Omental fat pad (tissue), 4 donors: ENCODE measurements at places on chromosomes 1 and 21.

GRCh38 chr1:8347635-8348034 lies 29.7 kb downstream of the SLC45A1 start:
- no peak for DNase-seq

- no peak for DNase-seq
Observed at GRCh38 chr1:103075316-103076000, 32.9 kb downstream of the COL11A1 start.

GRCh38 chr1:13699510-13699909 lies 478 bp upstream of the PRDM2 start:
- no peak for DNase-seq

GRCh38 chr21:17196623-17197022 lies 316.2 kb upstream of the CXADR start:
- DNase-seq = no peak

DNA sequence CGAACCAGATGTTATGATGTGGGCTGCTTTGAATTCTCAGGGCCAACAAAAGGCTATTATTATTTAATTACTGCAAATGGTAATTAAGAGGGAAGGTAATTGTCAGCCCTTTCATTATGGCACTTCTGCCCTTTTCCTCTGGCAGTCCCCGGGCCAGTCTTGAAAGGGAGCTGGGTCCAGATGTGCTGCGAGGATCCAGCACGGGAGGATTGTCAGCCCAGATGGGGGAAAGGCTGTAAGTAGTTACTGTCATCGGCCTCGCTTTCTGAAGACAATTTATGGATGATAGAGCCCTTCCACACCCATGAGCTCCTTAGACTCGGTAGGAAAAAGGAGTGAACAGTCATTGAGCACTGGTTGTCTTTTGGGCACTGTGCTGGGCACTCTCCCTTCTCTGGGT lies 8.7 kb upstream of the ZNF362 start:
- DNase-seq = no peak

GRCh38 chr1:19455353-19455752 lies 30.0 kb downstream of the CAPZB start:
- DNase-seq = no peak

DNA sequence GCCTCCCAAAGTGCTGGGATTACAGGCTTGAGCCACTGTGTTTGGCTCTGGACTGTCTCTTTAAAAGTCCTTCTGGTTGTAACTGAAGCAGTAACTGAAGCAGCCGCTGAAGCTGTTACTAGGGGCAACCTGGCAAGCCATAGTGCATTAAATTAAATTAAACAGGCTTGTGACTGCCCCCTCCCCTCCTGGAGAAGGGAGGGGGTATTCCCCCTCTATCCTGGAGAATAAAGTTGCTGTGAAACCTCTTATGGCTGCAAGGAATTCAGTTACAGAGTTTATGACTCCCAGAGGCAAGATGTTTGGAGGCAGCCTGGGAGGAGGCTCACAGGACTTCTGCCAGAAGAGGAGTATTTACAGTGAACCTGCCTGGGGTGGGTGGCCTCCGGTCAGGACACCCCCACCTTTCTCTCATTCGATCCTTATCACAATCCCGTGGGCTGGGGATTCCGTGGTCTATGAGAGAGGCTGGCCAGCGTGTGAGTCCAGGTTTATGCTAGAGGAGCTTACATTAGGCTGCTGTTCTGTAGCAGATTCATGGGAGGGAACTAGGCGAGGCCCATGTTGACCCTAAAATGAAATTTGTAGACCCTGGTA lies 8.3 kb downstream of the TTC22 start:
- DNase-seq = no peak

DNA sequence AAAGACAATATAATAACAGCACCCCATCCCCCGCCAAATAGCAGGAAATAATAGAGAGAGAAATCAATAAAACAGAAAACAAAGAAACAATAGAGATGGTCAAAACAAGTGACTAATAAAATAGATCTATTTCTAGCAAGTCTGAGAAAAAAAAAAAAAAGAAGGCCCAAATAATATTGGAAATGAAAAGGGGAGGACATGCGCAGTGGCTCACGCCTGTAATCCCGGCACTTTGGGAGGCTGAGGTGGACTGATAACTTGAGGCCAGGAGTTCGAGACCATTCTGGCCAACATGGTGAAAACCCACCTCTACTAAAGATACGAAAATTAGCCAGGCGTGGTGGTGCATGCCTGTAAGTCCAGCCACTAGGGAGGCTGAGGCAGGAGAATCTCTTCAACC lies 18.5 kb upstream of the HCRTR1 start:
- DNase-seq = no peak

DNA sequence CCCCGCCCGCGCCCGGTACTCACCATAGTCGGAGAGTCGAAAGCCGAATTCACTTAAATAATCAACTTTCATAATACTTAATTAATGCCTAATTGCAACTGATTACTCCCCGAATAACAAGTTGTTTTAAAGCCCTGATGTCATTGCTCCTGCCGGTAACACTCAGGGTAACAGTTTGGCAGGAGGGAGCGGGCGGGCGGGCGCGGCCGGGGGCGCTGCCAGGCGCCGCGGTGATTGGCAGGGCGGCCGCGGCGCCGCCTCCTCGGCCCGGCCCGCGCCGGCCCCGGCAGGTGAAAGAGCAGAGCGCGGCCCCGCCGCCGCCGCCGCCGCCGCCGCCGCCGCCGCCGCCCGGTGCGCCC lies 102.2 kb downstream of the CASZ1 start:
- no peak for DNase-seq
